ENCODE measurements at places on chromosomes 4 and X.

DNA sequence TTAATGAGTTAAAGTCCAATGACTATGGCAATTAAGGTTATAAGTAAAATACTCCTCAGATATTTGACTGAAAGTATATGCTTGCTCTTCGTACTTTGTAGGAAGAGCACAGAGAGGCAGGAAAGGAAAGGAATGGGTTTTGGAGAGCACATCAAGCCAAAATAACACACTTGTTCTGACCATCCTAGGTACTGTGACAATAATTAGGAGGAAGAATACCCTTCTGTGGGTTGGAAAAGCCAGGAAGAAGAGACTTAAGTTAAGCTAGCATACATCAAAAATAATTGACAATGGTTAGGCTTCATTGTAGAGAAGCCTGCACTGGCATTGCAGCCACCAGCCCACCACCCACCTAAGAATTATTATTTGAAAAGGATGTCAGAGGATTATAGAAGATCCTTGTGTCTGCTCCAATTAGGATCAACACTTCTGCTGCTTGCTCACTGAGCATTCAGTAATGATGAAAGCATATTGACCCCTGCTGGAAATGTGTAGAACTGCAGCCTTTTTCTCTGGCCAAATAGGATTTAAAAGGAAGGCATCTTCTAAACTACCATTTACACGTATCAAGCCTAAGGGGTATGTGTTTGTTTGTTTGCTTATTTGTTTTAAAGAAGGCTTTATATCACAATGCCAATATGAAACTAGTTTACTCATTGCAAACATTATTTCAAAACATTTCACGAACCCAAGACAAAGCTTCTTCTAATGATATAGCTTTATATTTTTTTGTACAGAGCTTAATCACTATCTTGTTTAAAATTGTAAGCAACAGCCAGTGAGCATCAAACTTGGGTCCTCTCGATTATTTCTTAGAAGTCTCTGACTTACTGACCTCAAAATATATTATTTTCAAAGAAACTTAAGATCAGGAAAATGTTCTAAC is 286.2 kb upstream of the TET2 start:
- peak; percentile 85 for DNase-seq

GRCh38 chr4:76028350-76028765 is 5.1 kb upstream of the CXCL10 start:
- DNase-seq = peak; percentile 17

DNA sequence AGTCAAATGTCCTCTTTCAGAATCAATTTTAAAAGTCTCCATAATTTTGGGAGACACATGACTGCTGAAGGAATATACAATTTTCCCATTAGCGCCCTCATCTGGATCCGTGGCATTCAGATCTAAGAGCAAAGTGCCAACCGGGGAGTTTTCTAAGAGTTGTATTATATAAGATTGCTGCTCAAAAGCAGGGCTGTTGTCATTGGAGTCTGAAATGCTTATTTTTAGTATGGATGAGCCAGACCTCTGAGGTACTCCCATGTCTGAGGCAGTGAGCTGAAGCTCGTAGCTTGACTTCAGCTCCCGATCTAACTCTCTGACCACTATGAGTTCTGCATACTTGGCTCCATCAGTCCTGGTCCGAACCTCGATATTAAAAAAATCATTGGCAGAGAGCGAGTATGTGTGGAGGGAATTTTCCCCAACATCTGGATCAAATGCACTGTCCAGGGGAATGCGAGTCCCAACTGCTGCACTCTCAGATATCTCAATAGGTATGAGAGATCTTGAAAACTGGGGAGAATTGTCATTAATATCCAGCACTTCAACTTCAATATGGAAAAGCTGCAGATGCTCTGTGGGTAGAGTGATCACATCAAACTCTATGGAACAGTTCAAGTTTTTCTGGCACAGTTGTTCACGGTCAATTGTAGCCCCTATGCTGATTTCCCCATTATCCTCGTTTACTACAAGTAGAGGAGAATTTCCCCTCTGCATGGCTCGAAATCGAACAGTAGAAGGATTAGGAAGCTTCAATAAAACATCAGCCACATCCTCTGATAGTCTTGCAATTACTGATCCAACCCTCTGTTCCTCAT is 917 bp downstream of the PCDH18 start:
- DNase-seq = peak; percentile 48

GRCh38 chrX:82384401-82384800 is 1123.7 kb upstream of the POU3F4 start:
- DNase-seq = no peak

DNA sequence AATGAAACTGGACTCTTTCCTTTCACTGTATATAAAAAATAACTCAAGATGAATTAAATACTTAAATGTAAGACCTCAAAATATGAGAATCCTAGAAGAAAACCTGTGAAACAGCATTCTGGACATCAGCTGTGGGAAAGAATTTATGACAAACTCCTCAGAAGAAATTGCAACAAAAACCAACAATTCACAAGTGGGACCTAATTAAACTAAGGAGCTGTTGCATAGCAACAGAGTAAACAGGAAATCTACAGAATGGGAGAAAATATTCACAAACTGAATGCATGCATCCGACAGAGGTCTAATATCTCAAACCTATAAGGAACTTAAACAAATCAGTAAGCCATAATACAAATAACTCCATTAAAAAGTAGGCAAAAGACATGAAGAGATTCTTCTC is 851.7 kb upstream of the PCDH10 start:
- DNase-seq = peak; percentile 5
